ENCODE measurements at places on chromosomes 6 and 20.

DNA sequence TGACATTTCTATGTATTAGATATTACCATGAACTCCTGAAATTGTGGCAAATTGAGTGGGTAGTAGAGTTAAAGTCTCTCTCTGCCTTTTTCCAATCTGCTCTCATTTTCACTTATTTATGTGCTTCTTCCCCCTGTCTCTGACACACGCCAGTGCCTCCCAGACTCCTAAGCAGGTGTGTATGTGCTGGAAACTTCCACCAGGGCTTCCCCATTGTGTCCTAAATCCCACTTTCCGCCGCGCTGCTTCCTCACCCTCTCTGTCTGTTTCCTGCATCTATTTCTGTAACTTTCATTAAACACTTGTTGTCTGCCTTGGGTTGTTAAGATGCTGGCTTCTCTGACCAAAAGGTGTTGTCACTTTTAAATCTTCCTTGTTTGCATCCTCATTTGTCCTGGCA is 97.6 kb upstream of the HDGFL1 start:
- DNase-seq = no peak

GRCh38 chr6:355373-356208 is 36.0 kb upstream of the IRF4 start:
- no peak for DNase-seq

DNA sequence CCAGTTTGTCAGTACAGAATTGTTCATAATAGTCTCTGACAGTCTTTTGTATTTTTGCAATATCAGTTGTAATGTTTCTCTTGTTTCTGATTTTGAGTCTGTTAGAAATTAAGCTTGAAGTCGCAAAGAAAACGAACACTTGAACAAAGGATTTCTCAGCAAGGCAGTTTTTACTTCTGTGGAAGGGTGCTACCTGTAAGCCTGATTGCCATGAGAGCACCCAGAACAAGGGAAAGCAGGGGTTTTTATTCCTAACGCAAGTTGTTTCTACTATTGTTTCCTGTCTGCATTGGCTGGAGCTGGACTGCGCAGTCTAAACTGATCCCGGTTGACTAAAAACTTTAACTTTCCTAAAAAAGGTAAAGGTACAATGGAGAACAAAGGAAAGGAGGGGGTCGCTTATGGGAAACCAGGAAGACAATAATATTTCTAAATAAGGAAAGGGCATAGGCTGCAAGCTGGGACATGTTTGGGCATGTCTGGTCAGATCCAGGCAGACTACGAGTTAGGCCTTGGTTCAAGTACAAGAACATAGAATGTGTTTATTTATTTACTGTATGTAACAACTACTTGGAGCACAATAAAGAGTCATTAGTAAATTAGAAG is 28.5 kb downstream of the HLA-B start:
- no peak for DNase-seq

DNA sequence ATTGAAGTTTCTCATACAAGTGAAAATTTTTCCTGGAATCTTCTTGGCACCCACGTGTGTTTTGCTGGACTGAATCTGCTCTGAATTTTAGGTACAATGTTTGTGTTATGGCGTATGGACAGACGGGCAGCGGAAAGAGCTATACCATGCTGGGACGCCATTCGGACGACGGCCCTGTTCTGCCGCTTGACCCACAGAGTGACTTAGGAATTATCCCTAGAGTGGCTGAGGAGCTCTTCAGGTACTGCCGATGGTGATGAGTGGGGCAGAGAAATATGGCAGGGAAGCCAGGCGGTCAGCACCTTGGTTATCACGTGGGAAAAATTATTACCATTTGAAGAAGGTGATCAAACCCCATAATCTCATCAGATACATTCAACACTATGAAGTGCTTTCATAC is 36.3 kb downstream of the KIF25 start:
- no peak for DNase-seq

- no peak for DNase-seq
Observed at GRCh38 chr6:111722179-111722731, 116.6 kb upstream of the TRAF3IP2 start.

DNA sequence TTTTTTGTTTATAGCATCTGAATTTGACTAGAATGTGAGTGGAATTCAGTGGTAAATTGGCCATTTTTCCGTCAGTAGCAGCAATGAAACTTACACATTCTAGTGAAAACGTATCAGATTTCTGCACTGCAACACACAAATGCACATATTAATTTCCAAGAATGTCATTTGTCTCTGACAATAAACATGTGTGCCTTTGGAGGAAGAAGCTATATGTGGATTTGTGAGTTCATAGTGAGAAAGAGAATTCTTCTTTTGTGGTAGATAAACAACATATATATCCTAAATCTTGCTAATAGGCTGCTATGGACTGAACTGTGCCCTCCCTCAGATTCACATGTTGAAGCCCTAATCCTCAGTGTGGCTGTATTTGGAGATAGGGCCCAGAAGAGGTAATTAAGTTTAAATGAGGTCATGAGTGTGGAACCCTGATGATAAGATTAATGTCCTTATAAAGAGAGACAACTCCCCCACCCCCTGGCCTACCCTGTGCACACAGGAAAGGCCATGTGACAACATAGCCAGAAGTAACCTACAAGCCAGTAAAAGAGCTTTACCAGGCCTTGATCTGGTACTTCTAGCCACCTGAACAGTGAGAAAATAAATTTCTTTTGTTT is 200.2 kb upstream of the EYA4 start:
- DNase-seq = no peak

DNA sequence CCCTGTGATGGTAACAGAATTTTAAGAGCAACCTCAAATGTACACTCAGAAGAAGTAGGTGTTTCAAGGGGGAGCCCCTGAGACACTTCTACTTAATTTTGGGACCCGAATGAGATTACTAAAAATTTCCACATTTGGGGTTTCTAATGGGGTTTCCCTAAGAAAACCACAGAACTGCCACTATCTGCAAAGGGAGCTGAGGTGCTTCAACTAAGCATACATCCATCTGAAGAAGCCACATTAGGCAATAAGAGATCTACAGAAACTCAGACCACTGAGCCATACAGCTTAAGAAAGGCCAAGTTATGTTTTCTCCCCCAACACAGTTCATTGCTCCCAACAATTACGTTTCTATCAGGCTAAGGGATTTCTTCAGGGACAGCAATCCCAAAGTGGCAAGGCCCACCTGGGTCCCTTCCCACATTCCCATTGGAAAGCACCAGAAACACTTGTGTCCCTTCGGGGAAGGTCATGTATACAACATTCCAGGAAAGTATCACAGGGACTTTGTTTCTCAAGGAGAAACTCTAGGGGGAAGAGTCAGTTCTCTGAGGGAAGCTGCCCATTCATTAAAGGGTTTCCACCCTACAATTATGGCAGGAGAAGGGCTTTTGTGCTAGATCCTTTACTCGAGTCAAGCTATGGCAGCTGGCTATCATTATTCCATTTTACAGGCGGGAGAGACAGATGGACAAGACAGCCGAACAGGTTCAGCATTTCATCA is 5.0 kb downstream of the BCL2L1 start:
- no peak for DNase-seq

GRCh38 chr6:37177935-37178517 is 8.1 kb downstream of the PIM1 start:
- DNase-seq = no peak

GRCh38 chr6:85678026-85678601 is 35.4 kb upstream of the SYNCRIP start:
- DNase-seq = no peak

DNA sequence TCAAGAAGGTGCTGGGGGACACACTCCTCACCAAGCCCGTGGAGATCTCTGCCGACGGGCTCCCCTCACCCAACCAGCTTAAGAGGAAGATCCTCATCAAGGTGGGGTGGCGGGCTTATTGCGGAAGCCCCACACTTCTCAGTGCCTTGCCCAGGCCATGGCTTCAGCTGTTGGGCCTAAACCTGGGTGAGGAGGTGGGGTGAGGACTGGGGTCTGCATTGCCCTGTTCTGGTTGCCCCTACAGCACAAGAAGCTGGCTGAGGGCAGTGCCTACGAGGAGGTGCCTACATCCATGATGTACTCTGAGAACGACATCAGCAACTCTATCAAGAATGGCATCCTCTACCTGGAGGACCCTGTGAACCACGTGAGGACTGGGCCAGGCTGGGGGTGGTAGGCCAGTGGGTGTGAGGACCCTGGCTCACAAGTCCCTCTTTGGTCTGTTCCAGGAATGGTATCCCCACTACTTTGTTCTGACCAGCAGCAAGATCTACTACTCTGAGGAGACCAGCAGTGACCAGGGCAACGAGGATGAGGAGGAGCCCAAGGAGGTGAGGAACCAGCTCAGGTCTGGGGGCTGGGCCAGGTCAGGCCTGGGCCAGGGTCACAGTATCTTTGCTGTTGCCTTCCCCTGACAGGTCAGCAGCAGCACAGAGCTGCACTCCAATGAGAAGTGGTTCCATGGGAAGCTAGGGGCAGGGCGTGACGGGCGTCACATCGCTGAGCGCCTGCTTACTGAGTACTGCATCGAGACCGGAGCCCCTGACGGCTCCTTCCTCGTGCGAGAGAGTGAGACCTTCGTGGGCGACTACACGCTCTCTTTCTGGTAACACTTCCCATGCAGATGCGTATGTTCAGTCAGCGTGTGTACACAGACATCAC is 27.9 kb downstream of the PLCG1 start:
- no peak for DNase-seq

Data from NCI-H345 (cell line).